T-helper 17 cell (primary cell): ENCODE measurements at places on chromosomes 4 and X.

DNA sequence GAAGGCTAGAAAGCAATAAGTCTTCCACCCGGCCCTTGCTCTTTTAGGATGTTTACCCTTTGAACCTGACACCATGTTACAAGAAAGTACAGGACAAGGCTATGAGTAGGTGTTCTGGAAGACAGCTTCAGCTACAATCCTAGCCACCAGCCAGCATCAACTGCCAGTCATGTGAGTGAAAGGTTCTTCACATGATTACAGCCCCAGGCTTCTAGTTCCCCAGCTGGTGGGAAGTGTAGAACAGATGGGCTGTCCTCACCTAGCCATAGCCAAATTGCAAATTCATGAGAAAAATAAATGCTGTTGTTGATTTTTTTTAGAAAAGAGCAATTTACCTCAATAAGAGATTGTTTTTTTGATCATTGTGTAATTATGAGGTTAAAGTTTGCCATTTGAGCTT lies 60.8 kb downstream of the GRXCR1 start:
- no peak for DNase-seq

DNA sequence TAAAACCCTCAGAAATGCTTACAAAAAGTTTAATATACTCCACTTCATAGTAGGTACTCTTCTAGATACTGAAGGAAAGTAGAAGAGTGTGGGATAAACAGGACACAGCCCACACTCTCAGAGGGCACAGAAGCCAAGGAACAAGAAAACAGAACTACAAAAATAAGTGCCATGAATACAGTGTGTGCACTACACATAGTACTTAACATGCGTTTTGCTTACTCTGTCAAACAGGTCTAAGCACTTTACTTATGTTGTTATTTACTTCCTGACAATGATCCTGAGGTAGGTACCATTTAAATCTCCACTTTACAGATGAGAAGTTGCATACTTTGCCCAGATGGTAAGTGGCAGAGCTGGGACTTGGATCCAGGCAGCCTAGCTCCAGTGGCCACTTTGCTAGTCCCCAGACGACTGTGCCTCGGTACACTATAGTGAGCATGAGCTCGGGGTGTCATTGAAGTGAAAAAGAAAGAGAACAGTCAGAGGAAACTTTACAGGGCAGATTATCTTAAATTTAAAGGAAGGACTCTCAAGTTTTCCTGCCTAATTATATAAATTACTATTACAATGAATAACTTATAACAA lies 120.3 kb downstream of the BANK1 start:
- no peak for DNase-seq

DNA sequence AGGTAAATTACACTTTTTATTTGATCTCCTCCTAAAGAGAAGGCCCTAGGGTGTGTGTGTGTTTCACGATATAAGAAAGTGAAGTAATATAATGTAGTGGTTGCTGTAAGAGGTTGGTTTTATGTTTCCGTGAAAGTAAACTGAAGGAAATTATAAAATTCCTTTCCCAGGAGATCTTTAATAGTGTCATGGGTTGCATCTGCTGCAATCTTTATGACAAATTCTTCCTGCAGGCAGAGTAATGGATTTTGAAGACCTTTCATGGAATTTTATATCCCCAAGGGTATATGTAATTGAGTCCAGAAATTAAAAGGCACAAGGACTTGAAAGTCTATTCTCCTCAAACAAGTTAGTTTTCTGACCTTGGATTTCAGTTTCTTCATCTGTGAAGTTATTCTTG lies 538.6 kb downstream of the ANKRD50 start:
- no peak for DNase-seq

DNA sequence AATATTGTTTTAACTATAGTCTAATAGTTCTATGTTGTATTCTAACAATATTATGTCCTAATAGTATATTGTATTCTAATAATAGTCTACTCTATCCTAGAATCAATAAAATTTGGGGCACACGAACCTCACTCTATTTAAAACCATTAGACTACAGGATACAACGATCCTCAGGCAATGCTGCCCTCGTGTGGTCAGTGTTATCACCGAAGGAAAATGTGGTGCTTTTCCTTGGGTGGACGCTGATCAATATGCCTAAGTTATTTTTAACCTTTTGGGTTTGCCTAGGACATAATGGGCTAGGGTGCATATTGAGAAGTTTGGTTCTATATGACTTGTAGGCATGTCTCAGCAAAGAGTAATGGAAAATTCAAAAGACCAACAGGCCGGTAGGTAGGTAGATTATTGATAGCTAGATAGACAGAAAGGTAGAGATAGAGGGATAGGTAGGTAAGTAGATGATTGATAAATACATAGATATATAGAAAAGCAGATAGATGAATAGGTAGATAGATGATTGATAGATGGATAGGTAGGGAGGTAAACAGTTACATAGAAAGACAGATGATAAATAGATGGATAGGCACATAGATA lies 75.1 kb downstream of the PRKX start:
- no peak for DNase-seq

GRCh38 chrX:8390771-8391170 lies 73.9 kb upstream of the VCX3B start:
- DNase-seq = no peak

GRCh38 chrX:70289168-70289792 lies 447 bp downstream of the PDZD11 start:
- DNase-seq = no peak

- no peak for DNase-seq
Measured at GRCh38 chr4:159505266-159505975, 402.5 kb downstream of the RAPGEF2 start.

DNA sequence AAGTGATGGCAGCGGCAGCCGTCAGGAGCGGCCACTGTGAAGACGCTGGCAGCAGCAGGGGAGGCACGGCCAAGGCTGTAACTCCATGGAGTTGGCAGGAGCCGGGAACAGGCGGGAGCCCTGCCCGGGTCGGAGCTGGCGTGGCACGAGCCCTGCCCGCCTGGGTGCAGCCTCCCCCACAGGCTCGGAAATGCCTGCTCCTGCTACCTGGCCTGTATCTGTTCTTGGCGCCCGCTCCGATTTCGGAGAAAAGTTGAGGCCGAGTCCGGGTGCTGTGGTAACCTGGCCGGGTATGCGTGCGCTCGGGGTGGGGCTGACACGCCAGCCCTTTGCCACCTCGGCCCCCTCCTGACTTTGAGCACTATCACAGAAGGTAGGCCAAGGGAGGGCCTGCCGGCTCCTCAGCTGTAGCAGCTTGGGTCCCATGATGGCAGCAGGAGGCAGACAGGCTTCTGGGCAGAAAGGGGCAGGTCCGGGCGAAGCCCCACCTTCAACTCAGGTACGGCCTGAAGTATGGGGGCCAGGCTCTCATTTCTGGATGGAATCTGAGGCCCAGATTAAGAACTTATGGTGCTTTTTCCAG lies 51.2 kb upstream of the SHISA3 start:
- DNase-seq = no peak

DNA sequence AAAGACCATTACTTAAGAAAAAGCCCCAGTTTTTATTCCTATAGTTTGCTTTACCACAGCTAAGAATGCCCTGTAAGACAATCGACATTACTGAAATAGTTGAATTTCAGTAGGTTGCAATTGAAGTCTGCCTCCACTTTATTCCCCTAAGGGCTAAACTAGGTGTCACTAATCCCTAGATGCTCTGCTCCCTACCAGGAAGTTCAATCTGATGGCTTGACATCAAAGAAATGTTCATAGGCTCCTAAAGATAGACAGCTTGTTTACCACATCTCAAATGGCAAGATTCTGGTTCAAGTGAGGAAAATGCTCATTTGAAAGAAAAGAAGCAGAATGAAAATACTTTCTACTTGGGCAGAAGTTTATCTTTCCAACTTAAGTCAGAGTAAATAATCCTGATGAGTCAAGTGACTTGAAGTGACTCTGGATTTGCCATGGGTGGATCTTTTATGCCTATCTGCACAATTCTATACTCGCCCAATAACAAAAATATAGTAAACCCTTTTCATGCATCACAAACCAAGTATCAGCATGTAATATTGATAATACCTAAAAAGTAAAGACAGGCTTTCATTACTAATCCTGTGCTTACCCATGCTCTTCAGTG lies 117.2 kb downstream of the SH3RF1 start:
- DNase-seq = no peak
